Kasumi-1 (cell line): ENCODE measurements at places on chromosomes 1 and 21.

DNA sequence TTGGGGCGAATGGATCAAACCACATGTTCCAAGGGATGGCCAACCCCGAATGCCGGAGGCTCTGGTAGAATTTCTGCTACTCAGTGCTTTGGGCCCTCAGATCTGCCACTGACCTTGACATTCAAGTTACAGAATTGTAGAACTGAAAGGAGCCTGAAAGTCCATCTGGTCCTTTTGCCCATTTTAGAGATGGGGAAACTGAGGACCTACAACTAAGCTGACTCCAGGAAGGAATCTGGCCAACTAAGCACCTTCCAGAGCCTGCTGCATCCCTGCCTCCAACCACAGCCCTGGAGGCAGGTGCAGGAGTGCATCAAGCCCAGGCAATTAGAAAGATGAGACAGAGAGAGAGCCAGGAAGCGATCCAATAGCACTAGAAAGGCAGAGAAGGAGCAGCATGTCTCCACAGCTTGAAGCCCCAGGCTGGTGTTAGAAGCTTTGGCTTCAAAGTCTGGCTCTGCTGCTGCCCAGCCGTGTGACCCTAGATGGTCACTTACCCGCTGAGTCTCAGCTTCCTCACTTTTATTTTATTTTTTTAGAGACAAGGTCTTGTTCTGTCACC is 1.3 kb upstream of the CTRC start:
- no peak for DNase-seq

DNA sequence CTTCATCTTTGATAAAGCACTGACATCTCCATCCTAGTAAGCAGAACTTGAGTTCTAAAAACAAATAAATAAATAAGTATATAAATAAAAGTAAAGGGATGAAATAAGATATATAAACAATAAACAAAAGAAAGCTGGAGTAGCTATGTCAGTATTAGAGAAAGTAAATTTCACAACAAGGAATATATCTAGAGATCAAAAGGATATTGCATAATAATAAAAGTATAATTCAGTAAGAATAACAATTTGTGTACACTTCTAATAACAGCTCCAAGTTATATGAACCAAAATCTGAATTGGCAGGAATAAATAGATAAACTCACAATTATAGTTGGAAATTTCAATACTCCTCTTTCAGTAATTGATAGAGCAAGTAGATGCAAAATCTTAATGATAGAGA is 9.8 kb upstream of the CENPF start:
- DNase-seq, result no peak

DNA sequence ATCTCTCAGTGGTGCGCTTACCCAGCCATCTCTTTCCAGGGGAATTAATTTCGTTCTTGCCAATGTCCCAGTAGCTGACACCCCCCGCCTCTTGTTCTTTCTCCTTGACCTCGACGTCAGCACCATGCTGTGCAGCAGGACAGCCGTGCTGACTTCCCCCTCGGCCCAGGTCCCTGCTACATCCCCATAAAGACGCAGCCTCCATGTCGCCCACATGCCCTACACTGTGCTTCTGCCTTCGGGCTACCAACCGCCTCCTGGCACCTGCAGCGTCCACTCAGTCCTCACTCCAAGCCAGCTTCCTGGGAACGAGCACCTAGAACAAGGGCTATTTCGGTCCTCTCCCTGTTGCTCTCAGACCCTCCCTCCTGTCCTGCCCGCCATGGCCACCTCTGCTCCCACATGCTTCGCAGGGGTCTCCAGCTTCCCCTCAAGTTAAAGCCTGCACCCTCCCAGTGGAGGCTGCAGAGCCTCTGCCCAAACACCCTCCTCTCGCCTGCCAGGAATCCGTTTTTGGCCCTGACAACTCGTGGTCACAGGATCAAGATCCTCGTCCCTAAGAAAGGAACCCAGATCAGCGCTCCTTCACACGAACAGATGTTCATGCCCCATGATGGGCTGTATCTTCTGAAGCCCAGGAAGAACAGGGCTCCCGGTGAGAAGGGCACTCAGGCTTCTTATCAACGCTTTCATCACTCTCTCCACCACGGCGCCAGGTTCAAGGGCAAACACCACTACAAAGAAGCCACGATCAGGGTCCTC is 109.7 kb downstream of the NPHP4 start:
- no peak for DNase-seq

DNA sequence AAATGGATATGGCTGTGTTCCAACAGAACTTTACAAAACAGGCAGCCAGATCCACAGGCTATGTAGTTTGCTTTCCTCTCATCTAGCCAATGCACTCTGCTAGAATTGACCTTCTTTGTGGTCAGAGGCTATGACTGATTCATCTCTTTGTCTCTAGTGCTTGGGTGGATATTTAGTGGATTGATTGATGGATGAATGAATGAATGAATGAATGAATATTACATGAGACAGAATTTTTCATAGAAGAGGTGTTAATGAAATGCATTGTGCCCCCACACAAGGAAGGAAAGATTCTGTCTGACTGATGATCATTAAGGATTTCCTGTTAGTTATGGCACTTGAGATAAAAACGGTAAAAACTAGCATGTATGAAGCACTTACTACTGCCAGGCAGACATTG is 50.5 kb upstream of the ZYG11A start:
- no peak for DNase-seq

- no peak for DNase-seq
Measured at GRCh38 chr1:3321559-3322449, 132.7 kb upstream of the ARHGEF16 start.

DNA sequence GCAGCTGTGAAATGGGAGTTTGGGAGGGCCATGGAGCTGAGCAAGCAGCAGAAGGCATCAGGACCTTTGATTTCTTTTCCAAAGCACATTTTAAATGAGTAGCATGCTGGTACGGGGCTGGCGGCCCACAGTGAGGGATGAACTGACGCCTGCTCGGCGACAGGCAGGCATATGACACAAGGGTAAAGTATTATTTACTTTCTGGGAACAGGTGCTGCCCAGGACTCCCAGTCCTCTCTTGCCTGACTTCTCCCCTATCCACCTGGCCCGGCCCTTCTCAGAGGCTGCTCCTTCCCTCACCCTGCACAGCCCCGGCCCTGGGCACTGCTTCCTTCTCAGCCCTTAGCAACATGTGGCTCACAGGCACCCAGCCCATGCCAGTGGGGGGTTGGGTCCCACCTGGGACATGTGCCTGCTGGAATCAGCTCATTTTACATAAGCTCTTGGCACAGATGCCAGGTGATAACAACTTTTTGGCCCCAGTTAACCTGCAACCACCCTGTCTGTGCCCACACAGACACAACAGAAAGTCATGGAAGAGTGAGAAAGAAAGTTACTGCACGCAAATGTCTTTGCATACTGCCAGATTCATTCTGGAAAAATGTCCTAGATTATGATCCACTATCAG is 112.3 kb upstream of the GADD45A start:
- no peak for DNase-seq

DNA sequence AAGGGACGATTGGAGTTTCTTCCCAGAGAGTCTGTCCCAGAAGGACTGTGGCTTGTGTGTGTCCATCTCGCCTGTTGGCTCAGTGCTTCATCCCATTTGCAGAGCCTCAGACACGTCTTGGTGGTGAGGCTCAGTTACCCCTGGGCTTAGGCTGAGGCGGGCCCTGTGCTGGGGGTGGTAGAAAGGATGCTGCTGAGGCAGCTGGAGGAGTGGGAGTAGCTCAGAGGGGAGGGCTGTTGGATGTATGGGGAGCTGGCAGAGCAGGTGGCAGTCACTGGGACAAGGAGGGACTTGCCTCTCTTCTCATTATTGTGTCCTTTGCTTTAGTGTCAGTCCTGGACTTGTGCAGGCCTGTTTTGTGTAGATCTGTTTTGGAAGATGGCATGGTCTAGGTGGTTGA is 7.3 kb upstream of the MIIP start:
- no peak for DNase-seq

DNA sequence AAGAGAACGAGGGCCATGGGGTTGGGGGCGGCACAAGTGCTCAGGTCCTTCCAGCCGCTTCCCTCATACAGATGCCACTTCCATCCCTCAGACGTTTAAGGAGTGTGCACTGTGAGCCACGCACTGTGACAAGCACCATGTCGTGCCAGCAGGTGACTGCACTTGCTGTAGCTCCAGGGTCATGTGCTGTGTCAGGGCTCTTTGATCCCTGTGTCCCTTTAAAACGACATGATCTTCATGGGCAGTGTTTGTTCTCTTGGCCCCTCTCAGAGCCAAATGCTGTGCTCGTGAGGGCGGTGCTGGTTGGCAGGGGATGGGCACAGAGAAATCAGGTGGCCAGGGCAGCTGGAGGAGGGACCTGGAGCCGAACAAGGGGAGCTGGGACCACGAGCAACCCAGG is 19.9 kb downstream of the IL10RB start:
- DNase-seq, result no peak

GRCh38 chr1:91476533-91477217 is 24.0 kb upstream of the CDC7 start:
- no peak for DNase-seq

- DNase-seq, result no peak
Measured at GRCh38 chr1:245465666-245466065, 310.9 kb downstream of the KIF26B start.

DNA sequence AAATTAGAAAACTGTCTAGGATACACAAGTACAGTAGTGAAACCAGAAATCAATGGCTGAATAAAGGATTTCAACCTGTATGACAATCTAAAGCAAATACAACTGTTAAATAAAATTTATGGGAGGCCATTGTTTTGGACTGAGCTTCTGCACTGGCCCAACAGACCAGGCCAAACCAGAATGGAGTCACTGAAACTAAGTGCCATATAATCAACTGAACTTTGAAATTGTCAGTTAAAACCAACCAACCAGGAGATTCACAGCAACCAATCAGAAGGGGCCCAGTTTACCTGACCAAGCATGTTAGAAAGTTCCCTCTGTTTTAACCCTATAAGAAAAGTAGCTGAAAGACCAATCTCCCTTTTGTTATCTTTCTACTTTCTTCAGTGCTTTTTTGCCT is 30.5 kb upstream of the SOAT1 start:
- no peak for DNase-seq

- no peak for DNase-seq
Measured at GRCh38 chr1:54300401-54300800, 100.4 kb downstream of the MRPL37 start.

DNA sequence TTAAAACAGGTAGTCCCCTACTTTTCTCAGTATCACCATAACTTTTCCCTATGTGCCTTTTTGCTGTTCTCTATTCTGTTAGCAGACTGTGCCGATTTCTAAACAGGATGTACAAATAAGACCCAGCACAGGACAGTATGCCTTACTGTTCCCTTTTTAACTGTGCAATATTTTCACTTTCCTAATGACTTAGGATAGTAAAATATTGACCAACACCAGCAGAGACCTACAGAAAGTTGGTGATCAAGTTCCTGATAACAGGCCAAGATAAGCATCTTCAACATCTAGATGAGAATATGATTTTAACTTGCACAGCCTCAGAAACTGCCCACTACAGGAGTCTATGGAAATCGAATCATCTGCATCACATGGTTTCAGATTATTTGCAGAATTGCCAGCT is 42.0 kb downstream of the ADSS2 start:
- no peak for DNase-seq

GRCh38 chr21:36397606-36398005 is 12.4 kb downstream of the CHAF1B start:
- no peak for DNase-seq

DNA sequence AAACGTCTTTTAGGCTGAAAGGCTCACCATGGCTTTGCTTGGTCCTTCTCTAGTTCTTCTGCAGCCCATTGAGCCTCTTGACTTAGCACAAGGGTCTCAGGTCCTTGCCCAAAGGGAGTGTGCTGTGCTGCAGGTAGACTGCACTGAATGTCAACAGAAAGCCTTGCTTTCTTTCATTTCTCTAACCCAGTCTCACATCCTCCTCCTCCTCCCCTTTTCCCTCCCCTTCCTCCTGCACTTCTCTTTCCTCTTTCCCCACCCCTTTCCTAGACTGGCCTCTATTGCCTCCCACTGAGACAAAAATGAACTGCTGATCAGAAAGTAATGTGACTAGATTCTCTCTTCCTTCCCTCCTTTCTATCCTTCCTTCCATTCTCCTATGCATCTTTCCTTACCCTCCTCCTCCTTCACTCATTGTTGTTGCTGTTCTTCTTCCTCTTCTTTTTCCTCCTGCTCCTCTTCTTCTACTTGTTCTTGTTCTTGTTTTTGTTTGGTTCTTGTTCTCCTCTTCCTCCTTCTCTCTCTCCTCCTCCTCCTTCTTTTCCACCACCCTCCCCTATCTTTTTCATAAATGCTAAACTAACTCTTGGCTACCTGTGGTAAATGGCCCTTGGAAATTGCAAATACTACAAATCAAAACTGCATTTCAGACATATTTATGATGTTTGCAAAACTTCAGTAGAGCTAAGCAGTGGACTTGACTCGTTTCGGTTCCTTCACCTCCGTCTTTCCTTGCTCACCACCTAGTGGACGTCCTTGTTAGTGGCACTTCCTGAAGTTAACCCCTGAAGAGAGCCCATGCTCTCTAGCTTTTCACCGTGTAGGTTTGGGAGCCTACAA is at the start of gene SELL:
SELL (minus strand) TSS at position 152 of the 840 bp plus-strand sequence; CDS start at position 30, 122 bp downstream.
- peak; percentile 90 for DNase-seq

- no peak for DNase-seq
Measured at GRCh38 chr1:19637606-19638005, 6.5 kb upstream of the NBL1 start.

GRCh38 chr21:35422011-35422410 is 372.9 kb upstream of the RUNX1 start:
- no peak for DNase-seq

DNA sequence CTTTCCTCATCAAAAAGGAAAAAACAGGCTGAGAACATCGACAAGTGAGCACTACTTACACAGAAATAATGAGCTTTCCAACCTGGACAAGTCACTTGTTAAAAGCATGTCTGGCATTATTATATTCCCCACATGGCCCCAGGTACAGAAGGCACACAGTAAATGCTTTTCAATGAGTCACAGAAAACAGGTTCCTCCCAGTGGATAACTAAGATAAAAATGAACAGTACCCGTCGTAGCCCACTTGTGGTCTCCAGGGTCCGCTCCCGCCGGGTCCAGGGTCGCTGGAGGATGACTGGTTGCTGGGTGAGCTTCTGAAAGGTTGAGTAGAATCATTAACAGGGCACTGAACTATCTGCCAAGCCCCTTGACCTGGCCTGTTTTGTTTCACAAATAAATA is 186.6 kb downstream of the SIPA1L2 start:
- no peak for DNase-seq

DNA sequence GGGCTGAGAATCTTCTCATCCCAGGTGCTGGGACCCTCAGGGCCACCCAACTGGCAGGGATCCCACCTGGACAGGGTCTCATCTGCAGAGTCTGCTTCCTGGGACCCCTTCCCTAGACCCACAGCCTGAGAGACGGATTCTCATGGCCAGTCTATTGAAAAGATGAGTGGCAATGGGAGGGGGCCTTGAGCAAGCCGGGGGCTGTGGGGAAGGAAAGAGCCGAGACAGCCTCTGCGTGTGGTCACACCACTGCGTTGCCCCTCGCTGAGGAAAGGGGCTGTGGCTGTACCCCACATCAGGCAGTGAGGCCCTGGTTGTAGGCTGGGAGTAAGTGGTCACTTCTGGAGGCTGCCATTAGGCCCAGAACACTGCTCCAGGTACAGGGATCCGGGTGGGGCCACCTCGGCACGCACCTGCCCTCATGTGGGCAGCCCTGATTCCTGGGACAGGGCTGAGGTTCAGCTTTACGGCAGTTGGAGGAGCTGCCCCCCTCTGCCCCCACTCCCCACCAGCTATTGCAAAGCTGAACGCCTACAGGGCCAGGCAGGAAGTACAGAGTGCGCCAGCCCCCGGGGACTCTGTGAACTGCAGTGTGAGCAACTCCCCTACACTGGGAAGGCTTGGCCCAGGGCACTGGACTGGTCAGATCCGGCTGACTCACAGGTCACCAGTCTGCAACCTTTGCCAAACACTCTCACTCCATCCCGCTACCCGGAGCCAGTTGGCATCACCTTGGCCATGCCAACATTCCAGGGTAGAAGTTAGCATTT is 106.9 kb downstream of the RIPK4 start:
- no peak for DNase-seq
